GM12891 (cell line): ENCODE measurements at places on chromosomes 2 and 18.

DNA sequence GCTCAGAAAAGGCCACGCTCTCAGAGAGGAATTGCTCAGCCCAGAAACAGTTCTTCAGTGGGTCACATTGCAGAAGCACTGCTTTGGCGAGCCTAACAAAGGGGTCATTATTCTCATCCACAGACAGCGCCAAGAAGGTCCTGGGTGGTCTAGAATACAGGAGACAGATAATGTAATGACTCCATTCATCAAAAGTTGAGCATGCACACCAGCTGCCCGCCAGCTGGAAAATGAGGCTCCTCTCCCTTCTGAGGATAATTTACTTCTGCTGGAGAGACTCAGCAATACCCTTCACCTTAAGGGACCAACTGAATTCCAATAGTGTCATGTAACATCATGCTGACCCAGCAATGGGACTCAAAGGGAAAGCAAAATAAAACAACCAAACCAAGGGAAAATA lies 79.9 kb downstream of the TRIB2 start:
- DNase-seq: no peak

DNA sequence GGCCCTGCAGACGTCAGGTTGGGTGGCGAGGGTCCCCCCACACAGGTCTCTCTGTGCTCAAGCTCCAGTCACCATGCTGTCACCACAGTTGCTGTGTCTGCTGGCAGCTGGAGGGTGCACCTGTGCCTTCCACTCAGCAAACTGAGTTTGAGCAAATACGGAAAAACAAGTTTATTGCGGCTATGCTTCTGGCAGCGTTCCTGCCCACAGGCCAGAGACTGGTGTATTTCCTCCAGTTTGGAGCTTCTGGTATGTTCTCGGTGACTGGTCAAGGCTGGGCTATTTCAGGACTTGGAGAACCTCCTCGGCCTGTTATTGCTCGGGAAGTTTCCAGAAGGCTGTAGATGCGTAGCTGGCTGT lies 132.6 kb downstream of the SEPTIN10 start:
- DNase-seq: no peak

DNA sequence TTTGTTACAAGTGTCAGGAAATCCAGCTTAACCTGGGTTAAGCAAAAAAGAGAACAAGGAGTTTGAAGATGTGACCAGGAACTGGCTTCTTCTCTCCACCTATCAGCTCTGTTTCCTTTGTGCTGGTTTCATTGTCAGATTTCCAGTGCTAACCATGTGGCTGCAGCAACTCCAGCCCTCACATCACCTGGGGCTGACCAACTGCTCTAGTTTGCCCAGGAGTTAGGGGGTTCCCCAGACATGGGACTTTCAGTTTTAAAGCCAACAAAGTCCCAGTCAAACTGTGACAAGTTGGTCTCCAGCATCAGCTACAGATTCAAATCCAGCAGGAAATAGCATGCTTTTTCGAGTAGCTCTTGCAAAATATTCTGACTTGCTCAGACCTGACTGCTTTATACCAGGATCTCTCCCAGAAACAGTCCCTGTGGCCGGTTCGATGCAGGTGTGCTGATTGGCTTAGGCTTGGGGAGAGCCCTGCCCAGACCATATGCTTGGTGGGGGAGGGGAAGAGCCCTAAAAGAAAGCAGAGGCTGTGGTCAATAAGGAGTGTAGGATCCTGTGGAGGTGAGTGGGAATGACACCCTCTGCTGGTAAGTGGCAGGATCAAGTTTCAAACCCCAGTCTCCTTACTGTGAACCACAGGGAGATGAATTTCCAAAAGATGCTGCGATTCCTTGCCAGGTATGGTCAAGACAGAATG lies 49.5 kb downstream of the KCNE4 start:
- no peak for DNase-seq

GRCh38 chr2:232929303-232930058 lies 59.4 kb downstream of the SNORC start:
- no peak for DNase-seq

DNA sequence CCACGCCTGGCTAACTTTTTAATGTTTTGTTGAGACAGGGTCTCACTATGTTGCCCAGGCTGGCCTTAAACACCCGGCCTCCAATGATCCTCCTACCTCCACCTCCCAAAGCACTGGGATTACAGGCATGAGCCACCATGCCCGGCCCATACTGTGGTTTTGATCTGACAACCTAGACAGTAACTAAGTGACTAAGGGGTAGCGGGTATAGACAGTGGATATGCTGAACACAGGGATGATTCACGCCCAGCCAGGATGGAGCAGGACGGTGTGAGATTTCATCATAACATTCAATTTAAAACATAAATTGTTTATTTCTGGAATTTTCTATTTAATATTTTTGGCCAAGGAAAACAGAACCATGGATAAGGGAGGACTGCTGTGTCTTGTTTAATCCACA lies 36.0 kb upstream of the YPEL5 start:
- no peak for DNase-seq

DNA sequence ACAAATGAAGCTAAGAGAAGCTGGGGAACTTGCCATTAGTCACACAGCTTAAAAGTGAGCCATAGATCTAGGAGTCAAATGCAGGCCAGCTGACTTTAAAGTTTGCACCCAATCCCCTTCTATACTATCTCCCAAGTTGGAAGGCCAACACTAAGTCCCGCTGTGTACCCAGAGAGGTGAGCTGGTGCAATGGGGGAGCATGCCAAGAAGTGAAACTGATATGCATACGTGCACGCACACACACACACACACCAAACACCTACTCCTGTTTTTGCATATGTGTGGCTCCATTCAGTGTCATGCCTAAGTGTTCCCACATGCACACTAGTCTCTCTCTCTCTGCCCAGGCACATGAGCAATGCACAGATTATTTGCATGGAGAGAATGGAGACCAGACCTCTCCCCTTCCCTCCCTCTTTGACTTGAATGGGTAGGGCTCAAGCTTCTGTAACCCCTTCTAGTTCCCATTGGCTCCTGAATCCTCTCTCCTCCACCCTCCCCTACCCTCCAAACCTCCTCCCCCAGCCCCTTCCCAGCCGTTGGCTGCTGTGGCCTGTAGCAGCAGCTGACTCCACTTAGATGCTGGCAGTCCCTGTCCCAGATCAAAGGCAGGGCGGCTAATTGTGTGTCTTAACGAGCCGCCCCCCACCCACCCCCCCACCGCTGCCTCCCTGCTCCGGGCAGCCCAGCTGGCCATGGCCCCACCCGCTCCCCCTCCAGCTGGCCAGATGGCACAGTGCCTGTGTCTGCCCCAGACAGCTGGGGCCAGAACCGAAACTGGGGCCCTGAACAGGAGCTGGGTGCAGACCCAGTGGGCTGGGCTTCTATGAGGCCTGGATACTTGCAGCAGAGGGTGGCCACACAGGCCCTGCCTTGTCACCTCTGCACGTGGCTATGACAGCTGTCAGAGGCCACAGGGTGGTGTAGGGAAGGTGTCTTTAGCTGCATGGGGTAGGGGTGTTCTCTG lies 5.6 kb downstream of the WNT10A start:
- peak; percentile 50 for DNase-seq
